ENCODE measurements at places on chromosomes 6 and 20.

DNA sequence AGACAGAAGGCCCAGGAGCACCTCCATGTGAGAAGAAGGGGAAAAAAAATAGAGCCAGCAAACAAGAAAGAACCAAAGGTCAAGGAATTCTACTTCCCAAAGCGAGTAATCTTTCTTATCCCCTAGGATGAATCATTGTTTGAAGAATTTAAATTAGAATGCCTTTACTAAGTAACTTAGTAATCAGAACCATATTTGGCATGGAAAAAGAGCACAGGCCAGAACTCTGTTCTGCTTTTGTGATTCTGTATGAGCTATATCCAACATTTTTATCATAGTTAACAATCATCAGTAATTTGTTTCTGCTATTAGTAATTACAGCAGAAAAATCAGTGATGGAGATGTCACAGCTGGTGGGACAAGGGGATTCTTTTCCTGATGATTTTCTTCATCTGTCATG lies 228.8 kb upstream of the FAM83B start:
- DNase-seq, result no peak

DNA sequence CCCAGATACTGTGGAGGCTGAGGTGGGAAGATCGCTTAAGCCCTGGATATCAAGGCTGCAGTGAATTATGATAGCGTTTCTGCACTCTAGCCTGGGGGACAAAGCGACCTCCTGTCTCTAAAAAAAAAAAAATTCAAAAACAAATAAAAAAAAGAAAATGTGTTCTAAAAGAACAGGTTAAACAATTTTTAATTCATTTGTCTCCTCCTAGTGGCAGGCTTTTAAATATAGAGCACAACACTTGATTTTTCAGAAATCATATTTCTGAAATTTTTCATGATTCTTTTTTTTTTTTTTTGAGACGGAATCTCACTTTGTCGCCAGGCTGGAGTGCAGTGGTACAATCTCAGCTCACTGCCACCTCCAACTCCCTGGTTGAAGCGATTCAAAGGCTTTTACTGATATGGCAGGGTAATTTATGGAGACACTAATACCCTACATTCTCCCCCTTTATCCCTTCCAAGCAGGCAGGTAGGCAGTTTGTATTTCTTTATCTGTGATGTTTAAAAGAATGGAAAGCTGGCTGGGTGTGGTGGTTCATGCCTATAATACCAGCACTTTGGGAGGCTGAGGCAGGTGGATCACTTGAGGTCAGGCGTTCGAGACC lies 8.7 kb upstream of the GTF3C6 start:
- no peak for DNase-seq

GRCh38 chr6:139147628-139148027 lies 12.7 kb downstream of the HECA start:
- no peak for DNase-seq

DNA sequence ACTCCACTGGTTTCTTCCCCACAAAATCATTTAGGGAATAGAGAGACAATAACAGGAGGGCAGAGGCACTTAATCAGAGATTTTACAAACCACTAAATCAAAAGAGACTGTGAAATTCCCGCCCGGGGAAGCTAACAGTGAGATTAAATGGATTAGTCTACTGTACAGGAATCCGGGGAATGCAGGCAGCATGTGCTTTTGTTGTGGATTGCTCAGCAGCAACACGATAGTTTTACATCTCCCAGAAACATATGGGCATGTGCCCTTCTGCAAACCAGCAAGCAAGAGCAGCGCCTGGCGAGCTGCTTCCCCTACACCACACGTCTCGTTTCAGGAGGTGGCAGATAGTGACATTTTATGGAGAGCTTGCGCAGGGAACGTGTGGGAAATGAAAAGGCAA lies 382.3 kb downstream of the CD83 start:
- no peak for DNase-seq

DNA sequence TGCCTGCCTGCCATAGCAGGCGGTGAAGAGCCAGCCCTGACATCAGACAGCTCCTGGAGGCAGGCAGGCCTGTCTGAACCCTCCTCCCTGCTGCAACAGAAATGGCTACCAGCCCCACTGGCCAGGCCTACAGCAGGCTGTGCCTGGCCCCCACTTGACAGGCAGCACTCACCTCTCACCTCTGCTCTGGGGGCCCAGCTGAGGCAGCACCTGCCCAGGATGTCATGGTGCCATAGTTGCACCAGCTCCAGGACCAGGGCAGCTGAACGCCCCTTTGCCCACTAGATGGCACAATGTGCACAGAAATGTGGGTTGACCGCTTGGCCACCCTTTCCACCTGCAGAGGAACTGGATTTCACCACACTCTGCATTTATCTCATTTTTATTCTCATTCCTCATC lies 30.6 kb downstream of the MRPL14 start:
- peak; percentile 34 for DNase-seq

DNA sequence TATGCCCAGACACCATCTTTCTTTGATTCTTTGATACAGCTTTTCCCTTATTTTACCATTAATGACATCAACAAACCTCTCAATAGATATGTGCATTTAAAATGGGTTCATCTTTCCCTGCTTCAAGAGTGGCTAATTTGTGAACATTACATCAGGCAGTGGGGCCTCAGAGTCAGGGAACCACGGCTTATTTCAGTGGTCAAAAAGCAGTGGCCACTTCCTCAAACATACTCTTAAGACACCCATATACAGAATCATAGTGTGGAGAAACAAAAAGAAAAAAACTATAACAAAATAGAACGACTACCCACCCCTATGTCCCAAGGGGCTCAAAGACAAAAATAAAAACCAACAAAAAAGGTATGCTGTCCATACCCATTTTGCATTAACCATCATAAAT lies 12.9 kb downstream of the SALL4 start:
- no peak for DNase-seq

DNA sequence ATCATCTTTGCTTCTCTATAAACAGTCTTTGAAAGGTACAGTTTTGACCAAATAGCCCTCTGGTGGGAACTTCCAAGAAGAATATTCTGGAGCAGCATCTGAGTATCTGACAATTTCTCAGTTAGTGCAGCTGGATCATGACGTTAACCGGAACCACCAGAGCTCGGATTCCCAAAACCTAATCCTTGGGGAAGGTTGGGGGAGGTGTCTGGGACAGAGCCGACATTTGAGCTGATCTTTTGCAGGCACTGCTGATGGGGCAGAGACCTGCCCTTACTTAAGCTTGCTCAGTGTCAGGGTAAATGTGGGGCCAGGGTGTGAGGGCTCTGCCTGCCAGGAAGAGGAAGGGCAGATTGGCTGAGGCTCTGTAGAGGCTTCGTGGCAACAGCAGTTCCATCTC lies 416.6 kb downstream of the DHX35 start:
- DNase-seq, result no peak

DNA sequence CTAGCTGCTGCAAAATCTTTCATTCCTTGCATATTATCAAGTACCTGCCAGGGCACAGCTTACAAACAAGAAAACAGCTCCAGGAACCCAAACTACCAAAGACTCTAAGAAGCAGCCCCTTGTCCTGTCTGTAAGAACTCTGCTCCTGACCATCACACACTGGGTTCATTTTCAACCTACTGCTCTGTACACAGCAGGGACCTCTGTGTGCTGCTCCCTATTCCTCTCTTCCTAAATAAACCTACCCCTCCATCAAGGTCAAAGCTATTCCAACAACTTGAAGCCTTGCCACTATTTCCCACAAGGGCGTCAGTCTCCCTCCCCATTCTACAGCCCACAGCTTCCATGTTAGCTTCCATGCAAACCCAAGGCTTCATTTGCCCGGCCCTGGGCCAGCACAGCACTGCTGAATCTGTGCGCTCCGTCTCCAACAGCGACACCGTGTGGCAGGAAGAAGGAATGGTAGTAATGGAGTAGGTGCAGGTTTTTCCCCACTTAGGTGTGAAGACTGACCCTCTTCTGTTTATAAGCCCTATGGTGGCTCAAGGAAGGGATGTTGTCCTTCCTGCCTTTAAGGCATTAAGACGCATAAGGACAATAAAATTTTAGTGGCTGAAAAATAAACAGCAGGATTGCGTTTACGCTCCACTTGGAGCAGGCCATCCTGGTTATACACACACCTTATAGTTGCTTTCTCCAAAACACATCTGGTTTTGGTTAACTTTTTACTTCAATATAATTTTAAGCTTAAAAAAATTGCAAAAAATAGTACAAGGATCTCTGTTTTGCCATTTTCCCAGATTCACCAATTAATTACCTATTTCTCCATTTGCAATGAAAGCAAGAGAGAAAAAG lies 115.2 kb upstream of the NXT1 start:
- DNase-seq, result no peak

GRCh38 chr20:14777591-14777990 lies 440.2 kb upstream of the FLRT3 start:
- DNase-seq, result no peak

GRCh38 chr6:126540161-126540560 lies 200.2 kb downstream of the CENPW start:
- DNase-seq, result no peak

GRCh38 chr6:137928286-137928685 lies 61.2 kb downstream of the TNFAIP3 start:
- no peak for DNase-seq

DNA sequence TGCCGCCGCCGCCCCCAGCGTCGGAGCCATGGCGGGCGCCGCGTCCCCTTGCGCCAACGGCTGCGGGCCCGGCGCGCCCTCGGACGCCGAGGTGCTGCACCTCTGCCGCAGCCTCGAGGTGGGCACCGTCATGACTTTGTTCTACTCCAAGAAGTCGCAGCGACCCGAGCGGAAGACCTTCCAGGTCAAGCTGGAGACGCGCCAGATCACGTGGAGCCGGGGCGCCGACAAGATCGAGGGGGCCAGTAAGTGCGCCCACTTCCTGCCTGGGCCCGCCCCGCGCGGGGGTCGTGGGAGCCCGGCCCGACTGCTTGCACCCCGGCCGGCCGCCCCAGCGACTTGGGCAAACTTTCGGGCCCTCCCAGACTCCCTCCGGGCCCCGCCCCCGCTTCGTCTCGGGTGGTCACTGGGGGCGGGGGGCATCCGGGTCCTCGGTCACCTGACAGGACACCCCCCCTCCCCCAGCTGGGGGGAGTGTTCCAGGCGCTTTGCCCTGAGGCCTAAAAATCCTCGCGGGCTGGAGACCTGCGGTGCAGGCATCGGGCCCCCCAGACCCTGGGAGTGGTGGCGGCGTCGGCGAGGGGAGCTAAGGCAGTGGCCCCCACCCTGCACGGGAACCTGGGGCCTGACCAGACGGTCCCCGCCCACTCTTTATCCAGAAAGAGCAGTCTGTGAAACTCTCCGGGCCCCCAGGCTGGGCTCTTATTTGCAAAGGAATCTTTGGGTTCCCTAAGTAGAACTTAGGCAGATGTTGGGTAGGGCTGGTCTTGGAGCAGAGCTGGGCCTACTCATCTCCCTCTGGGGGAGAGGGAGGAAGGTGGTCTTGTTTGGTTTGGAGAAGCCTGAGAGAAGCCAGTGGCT lies 501 bp downstream of the PLCG1 start:
- DNase-seq, result peak; percentile 28

GRCh38 chr6:74899416-74899815 lies 306.4 kb downstream of the COL12A1 start:
- no peak for DNase-seq

DNA sequence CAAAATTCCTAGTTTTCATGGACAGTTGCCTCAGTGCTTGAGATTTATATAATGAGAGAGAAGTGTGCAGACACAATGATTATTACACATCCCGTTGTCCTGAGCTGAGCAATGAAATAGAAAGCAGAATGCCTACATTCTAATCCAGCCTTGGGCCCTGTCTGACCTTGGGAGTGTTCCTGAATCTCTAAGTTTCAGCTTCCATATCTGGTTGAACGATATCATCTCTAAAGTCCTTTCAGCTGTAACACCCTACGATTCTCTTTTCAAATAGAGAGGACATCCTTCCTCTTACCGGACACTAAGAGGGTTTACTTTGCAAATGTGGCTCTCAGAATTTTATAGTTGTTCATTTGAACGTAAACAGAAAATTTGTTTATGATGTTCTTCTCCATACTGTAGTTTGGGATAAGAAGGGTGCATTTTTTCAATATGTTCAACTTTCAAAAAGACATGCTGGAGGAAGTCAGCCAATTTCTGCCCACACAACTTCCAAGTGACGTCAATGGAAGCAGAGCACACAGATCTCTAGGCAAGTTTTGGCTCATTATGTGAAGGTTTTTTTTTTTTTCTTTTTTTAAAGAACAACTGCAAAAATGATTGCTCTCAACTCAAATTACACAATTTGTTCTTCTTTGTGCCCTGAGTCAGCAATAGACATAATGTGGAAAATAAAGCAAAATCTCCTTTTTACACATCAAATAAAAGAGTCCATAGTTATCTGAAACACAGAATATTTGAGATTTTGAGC lies 50.4 kb downstream of the PDE7B start:
- DNase-seq, result no peak

DNA sequence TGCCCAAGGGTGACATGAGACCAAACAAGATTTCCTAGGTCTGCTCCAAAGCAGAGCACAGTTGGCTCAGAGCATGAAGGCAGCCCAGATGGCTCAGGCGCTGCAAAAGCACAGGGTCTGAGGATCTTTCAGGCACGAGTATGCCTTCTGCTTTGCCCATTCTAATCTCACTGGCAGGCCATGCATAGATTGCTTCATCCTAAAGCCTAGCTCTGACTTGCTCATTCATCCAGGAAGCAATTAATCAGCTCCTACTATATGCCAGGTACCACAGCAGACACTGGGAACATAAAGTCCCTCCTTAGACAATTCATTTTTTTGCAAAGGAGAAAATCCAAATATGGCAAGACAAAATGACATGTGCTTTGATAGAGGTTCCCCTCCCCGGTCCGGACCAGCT lies 31.2 kb downstream of the GPLD1 start:
- DNase-seq, result no peak

DNA sequence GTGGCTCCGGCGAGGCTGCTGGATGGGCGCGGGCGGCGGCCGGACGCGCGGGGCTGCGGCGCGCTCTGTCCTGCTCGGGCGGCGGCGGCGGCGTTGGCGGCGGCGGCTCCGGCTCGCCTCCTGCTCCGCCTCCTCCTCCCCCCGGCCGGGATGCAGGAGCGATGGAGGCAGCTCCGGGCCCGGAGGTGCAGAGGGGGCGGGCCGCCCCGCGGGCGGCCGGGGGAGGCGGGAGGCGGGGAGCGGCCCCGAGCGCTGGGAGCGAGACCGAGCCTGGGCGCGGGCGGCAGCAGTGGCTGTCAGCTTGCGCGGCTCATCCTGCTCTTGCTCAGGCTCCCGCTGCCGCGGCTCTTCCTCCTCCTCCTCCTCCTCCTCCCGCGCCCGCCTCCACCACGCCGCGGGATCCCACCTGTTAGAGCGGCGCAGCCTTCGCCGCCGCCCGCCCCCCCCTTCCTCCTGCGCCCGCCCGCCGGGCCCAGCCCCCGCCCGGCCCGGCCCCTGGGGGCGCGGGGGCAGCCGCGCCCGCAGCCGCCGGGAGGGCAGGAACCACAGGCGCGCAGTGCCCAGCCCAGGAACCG lies at the start of gene NOL4L:
Gene NOL4L, minus strand, starts transcription at position 323 of the 575 bp plus-strand sequence. CDS start 443 bp downstream, outside the sequence.
- peak; percentile 17 for DNase-seq

GRCh38 chr20:50146732-50147662 lies 6.5 kb downstream of the PEDS1 start:
- no peak for DNase-seq

- no peak for DNase-seq
Observed at GRCh38 chr20:14790190-14790589, 452.8 kb upstream of the FLRT3 start.

All from NCI-H2227 treated with DMSO at 0.1 percent for 48 hours (cell line).